Colonic mucosa (tissue), 4 donors: ENCODE measurements at places on chromosomes 11 and 22. TPM values are rescaled to one million over a fixed set of nuclear protein-coding genes. Genes with fewer than 3 reads are reported as not detected.

- DNase-seq = no peak
Observed at GRCh38 chr11:110679323-110679975, 32.8 kb downstream of the ARHGAP20 start.

DNA sequence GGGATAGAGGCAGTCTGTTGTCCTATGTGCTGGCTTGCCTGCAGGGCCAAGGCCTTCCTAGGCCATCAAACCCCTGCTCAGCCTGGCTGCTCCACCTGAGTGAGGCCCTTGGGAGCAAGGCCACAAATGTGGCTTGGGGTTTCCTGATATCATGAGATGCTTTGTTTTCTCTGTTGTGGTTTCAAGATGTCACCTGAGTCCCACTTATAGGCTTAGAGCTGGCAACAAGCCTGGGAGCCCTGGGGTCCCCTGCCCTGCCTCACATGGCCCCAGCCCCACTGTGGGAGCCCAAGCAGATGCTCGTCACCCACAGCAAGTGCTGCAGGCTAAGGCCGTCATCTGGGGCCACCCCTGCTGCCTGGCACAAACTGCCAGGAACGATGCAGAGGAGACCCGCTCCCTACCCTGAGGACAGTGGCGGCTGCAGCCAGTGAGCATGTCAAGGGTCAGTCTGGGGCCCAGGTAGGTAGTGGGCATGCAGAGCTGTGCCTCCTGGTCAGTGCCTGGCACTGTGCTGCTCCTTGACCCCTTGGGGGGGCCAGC is 75.4 kb upstream of the KCNQ1OT1 start:
- DNase-seq = peak; percentile 15

DNA sequence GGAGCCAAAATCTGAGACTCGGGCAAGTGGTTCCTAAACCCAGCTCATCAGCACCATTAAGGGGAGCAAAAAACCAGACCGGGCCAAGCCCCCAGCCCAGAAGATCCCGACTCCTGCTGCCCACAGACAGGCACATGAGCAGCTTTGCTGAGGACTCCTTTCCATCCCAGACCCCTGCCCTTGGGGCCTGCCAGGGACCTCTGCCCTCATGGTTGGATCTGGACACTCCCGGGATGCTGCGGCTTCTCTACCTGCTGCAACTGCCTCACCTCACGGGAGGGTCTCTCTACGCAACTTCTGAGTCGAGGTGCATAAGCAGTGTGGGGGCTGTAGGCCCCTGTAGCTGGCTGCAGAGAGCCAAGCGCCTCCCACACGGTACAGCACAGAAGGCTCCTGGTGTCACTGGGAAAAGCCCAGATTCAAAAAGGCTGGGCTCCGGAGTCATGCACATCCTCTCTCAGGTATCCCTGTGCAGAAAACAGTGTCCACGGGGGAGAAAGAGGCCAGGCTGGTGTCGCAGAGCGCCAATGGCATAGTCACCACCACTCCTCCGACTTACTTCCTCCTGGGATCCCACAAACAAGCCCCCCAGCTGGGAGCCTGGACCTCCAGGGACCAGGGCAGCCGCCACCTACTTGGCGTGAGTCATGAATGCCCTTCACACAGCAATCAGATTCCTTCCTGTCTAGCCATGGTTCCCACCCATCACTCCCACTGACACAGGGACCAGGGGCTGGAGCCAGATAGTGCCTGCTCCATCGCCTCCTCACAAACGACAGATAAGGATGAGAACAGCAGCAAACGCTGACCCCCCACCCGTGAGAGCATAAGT is 122.1 kb downstream of the BCR start:
- DNase-seq = peak; percentile 13

DNA sequence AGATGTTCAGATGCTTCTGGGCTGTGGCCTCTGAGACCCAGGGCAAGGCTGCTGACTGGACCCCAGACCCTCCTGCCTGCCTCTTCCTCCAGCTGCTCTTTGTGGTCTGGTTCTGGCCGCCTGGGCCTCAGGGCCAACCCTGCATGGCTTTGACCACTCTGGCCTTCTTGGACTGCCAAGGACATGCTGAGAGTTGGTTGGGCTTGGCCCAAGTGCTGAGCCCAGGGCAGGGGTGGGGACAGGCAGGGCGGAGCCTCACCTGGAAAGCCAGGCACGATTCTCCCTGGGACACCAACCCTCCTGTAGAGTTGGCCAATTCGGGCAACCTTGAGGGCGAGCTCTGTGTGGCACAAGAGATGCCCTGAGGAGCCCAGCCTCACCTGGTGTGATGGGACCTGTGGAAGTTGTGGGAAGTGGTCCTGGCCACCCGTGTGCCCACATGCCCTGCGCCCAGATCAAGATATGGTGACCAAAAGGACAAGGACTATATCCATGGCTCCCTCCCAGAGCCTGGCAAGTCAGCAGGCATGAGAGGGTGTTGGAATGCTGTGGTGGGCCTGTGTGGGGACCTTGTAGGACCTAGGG is 11.6 kb downstream of the TANGO2 start:
- no peak for DNase-seq

GRCh38 chr11:121291319-121291718 is 1.3 kb upstream of the SC5D start:
- no peak for DNase-seq

DNA sequence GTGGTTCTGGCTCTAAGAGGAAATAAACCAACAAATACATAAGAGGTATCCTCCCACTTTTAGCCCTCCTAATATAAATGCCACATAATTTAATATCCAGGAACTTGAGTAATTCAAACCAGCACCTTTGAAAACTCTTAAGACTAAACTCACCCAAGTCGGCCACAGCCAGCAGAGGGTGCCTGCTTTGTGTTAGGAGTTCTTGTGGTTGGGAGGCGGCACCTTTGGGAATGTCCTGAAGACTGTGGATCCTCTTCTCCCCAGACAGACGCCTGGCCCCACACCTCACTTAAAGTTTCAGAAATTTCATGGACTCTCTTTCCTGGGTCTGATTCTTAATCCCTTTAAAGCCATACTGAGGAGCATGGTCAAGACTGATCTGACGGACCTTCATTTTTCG is 169.0 kb downstream of the TBC1D22A start:
- peak; percentile 15 for DNase-seq

NTM gene
- 1.6 TPM for total RNA-seq
